ENCODE measurements at places on chromosomes 12 and 14.

DNA sequence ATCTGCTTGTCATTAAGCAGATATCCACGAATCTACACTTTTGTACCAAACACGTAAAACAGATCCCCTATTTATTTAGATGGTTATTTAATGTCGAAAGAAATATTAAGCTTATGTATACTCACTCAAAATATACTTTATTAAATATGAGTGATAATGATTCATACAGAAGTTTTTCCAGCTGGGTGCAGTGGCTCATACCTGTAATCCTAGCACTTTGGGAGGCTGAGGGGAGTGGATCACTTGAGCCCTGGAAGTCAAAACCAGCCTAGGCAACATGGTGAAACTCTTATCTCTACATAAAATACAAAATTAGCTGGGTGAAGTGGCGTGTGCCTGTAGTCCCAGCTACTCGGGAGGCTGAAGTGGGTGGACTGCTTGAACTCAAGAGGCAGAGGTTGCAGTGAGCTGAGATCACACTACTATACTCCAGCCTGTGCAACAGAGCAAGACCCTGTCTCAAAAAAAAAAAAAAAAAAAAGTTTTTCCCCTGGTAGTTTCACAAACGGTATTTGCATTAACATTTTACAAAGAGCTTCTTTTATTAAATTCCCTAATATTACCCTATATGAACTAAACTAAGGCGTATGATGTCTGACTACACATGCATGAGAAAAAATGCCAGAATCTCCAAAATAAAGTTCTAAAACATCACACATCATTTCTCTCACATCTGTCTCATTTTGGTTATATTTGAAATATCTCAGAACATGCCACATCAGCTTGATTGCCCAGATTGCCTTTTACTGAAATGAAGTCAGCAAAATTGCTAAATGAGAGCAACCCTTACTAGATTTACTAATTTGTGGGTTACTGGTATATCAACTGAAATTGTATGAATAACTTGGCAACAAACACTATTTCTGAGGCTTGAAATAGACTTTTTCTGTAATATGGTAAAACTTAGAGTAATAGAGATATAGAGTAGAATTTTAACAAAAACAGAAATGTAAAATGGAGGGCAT, 74.9 kb downstream of the PAWR start:
- no peak for DNase-seq

DNA sequence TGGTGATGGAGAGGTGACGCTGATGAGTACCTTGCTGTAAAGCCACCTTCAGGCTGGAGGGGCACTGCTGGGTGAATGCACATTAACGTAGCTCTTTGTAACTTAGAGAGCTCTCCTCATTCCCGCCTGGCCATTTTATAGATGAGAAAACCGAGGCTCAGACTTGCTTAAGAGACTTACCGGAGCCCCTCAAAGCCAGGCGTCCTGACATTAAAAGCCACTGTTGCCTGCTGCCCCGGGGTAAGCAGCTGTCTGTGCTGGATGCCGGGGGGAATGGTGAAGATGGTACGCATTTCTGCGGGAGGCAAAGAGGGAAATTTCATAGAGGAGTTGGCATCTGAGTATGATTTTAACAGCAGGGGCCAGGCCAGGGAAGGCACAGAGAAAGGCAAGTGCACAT, 49.6 kb upstream of the VRK1 start:
- DNase-seq, result no peak

- no peak for DNase-seq
Observed at GRCh38 chr12:111408116-111408440, 2.4 kb downstream of the SH2B3 start.

GRCh38 chr12:124208489-124208888, 86.4 kb upstream of the RFLNA start:
- DNase-seq, result no peak

GRCh38 chr12:122326586-122326985, 60.3 kb upstream of the VPS33A start:
- no peak for DNase-seq

- DNase-seq, result no peak
Observed at GRCh38 chr12:4496145-4496838, 42.4 kb upstream of the RAD51AP1 start.

DNA sequence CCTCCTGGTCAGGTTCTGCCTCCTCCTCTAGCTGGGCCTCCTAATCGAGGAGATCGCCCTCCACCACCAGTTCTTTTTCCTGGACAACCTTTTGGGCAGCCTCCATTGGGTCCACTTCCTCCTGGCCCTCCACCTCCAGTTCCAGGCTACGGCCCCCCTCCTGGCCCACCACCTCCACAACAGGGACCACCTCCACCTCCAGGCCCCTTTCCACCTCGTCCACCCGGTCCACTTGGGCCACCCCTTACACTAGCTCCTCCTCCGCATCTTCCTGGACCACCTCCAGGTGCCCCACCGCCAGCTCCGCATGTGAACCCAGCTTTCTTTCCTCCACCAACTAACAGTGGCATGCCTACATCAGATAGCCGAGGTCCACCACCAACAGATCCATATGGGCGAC, 19.3 kb downstream of the CPSF6 start:
- no peak for DNase-seq

DNA sequence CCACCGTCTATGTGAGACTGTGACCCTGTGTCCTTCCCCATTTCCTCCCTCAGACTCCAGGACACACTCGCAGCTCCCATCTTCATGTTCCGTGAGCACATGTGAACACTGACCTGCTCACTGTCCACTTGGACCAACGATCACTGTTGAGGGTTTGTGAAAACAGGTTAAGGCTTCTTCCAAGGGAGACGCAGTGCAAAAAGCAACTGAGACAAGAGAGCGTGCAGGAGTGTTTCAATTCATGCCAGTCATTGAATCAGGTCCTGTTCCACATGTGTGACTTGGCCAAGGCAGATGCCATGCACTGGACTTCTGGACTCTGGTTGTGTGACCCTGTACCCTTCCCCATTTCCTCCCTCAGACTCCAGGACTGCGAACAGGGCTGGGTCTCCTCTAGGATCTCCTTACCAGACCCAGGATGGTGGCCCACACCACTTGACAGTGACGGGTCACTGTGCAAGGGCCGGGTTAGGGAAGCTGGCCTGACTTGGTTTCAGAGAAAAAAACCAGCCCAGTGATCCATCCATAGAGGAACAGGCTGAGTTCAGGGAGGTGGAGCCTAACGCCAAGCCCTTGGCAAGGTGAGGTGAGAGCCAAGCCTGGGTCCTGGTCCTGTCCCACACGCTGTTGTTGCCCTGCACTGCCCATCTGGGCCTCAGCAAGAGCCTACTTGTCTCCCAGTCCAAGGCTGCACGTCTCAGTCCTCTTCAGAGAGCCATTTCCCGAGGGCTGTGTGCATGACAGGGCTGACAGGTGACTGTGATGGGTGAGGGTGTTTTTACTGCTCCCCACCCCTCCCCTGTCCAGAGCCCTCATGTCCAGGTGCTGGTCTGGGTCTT, 5.7 kb upstream of the KRT5 start:
- DNase-seq, result no peak

DNA sequence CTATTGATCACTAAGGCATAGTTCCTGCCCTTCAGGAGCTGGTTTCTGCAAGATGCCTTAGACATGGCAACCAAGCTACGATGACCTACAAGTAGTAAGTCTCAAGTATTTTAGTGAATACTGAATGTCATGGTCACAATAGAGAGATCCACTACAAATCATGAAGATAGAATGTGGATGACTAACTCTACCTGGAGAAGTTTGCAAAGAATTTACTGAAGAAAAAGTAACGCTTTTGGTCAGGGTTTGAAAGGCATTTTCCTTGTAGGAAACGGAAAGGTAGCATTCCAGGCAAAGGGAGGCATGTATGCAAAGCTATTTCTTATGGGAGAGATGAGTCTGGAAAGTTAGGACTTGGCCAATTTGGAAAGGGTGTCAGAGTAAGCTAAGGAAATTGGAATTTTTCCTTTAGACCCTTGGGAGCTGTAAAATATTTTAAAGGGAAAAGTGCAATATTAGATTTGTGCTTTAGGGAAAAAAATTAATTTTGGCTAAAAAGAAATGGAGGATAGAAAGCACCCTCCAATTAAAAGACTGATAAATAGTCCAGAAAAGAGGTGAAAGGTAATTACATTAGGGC, 377.5 kb downstream of the EGLN3 start:
- DNase-seq, result no peak

DNA sequence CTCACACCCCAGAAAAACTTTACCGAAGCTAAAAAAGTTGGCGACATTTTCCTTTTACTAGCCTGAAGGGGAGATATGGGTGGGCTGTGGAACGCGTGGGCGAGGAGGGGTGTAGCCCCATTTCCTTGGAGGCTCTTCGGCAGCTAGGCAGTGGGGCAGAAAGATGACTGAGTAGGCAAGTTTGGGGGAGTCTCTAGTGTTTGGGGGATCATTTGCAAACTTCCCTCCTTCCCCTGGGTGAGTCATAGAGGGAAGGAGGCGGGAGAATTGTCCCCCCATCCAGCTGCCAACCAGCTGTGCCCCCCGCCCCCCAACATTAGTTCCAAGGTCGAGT, 2.3 kb downstream of the GLI1 start:
- no peak for DNase-seq

GRCh38 chr14:64745511-64746091, 41.4 kb downstream of the PLEKHG3 start:
- DNase-seq, result no peak

DNA sequence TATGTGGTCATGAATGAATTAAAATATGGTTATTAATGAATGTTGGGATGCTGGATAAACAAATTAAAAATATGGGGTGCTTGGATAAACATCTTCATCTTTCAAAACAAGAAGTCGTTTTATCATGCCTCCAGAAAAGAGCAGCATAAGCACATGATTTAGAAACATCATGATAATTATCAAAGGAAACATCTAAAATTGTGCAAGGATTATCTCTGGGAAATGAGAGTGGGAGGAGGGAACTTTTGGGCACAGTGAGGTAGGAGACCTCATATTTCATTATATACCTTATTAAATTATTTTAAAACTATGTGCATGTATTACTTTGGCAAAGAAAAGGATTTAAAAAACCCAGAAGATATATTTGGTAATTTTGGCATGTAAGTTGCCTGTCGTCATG, 8.9 kb downstream of the C3AR1 start:
- no peak for DNase-seq

- no peak for DNase-seq
Observed at GRCh38 chr14:68448252-68448902, 344.5 kb downstream of the ZFP36L1 start.

DNA sequence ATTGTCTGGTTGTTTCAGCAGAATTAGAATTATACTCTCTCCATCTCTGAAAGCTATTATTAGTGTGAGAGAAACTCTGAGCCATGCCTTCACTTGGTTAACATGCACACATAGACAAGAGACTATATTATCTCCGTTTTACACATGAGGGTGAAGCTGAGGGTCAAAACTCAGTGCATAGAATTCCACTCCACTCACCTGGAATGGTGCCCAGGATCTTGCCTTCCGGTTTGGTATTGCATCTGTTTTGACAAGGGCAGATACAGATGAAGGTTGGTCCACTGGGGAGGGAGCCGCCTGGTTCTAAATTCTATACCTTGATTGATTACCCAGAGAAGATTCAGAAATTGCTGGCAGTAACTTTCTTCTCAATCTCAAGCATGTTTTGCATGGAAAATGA, 149.5 kb upstream of the PELI2 start:
- no peak for DNase-seq

GRCh38 chr14:55877942-55878341, 240.3 kb upstream of the PELI2 start:
- DNase-seq, result no peak

All from NT2/D1 (cell line).